ENCODE measurements at places on chromosomes 3 and 15. TPM values are rescaled to one million over a fixed set of nuclear protein-coding genes. Genes with fewer than 3 reads are reported as not detected.
A peak's percentile ranks its signal among the peaks of the same experiment; 100 is the strongest.

GRCh38 chr3:156816091-156816793 is 9.9 kb upstream of the LEKR1 start:
- peak overlapping the region; percentile 64 for H3K4me3 ChIP-seq
- peaks cover 73% of the 10 kb centered on the region for H3K4me1 ChIP-seq
- no peaks in the 10 kb centered on the region for H3K27me3 ChIP-seq
- DNase-seq: peak; percentile 46

DNA sequence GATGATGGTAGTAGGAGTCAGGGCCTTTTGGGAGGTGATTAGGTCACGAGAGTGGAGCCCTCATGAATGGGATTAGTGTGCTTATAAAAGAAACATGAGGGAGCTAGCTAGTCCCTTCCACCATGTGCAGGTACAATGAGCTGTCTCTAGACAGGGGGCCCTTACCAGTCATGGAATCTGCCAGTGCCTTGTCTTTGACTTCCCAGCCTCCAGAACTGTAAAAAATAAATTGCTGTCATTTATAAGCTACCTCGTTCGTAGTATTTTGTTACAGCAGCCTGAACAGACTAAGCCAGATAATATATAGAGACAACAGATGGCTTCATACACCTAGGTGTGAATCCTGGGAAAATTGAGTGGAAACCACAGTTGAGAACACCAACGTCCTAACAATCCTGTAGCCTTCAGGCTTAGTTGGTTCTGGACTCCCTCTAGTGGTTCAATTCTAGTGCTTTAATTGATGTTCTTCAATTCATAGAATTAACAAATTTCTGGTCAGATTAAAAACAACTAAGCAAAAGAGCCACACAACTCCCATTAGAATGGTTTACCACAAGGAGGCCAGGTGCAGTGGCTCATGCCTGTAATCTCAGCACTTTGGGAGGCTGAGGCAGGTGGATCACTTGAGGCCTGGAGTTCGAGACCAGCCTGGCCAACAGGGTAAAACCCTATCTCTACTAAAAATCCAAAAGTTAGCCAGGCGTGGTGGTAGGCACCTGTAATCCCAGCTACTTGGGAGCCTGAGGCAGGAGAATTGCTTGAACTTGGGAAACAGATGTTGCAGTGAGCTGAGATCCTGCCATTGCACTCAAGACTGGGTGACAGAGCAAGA is 21.3 kb upstream of the GATM start:
- no peak overlapping the region for H3K27ac ChIP-seq
- peaks cover 28% of the 10 kb centered on the region for H3K4me1 ChIP-seq
- H3K27me3 ChIP-seq: no peaks in the 10 kb centered on the region
- DNase-seq: peak; percentile 89
- H3K4me3 ChIP-seq: no peak overlapping the region

GRCh38 chr3:27596334-27596841 is 112.2 kb upstream of the SLC4A7 start:
- no peaks in the 10 kb centered on the region for H3K27me3 ChIP-seq
- DNase-seq: peak; percentile 69
- H3K27ac ChIP-seq: peak overlapping the region; percentile 61
- H3K4me1 ChIP-seq: peaks cover 25% of the 10 kb centered on the region
- H3K36me3 ChIP-seq: no peaks in the 10 kb centered on the region

- H3K4me1 ChIP-seq: no peaks in the 10 kb centered on the region
- no peak for DNase-seq
- H3K36me3 ChIP-seq: no peaks in the 10 kb centered on the region
- H3K27me3 ChIP-seq: no peaks in the 10 kb centered on the region
- no peak overlapping the region for H3K4me3 ChIP-seq
Measured at GRCh38 chr3:187093320-187093719, 46.0 kb downstream of the RPL39L start.

The CACNA1D gene
- total RNA-seq: not detected

The KCNMB3 gene
- total RNA-seq: 2.3 TPM

Data from PC-3 (cell line).